T-helper 2 cell (primary cell): ENCODE measurements at places on chromosomes 5 and 9.

- DNase-seq = no peak
These were observed 8.4 kb downstream of the COX7C start for GRCh38 chr5:86626149-86626548.

DNA sequence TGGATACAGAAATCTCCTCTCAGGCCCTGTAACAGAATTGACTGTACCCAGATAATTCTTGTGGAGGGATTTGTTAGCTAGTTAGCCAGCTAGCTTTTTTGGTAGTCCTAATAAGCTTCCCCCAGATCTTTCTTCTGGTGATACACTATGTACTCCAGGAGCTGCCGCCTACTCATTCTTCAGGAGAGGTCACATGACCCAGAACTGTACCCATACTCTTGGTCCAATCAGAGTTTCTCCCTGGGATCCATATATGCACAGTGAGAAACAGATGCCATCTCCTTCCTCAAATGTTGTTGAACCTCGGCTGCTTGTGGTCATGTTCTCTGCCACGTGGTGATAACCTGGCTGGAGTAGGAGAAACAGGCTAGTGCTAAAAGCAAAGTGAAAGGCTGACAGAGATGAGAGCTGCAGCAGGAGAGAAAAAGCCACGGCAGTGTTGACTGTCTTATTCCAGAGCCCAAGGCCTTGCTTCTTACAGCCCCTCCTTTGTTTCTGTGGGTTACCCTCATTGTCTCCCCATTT is 123.0 kb upstream of the RFX3 start:
- no peak for DNase-seq

GRCh38 chr9:117945286-117945685 is 241.1 kb downstream of the TLR4 start:
- no peak for DNase-seq

GRCh38 chr9:8208465-8208864 is 408.9 kb upstream of the DMAC1 start:
- no peak for DNase-seq

GRCh38 chr5:172887692-172888091 is 53.6 kb downstream of the ERGIC1 start:
- no peak for DNase-seq

- DNase-seq = no peak
These were observed 2.4 kb upstream of the GLT6D1 start for GRCh38 chr9:135641745-135642144.

- no peak for DNase-seq
These were observed 192.4 kb upstream of the PUM3 start for GRCh38 chr9:3036333-3036700.

DNA sequence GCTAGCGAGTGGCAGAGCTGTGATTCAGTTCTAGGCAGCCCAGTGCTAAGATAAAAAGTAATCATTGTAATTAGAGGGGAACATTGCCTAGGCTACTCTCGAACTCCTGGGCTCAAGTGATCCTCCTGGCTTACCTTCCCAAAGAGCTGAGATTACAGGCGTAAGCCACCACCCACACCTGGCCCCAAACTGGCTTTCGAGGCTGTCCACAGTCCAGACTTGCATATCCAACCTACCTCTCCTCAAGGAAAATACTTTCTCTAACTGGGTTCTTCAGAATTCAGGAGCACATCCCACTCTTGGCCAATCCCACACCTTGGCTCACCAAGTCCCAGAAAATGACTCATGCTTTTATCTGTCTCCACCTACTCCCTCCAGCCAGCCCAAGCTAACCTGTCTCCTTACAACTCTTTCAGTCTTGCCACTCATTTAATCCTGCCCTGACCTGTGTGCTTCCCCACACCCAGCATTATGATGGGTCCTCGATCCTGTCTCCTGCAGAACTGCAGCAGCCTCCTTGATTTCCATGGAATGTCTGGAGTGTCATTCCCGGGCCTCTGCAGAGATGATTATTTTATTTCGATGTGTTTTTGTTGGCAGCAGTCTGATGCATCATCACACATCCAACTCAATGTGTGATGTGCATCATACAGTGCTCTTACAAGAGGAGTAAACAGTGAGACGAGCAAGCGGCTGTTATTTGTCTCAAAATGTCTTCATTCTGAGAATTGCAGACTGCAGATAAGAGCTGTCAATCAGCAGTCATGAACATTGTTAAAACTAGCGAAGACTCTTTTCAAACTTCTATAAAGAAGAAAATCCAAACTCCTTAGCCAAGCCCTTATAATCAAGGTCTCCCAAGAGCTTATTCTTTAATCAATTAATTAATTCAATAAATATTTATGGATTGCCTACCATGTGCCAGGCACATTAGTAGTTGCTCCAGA is 167.3 kb downstream of the SEC61B start:
- no peak for DNase-seq

DNA sequence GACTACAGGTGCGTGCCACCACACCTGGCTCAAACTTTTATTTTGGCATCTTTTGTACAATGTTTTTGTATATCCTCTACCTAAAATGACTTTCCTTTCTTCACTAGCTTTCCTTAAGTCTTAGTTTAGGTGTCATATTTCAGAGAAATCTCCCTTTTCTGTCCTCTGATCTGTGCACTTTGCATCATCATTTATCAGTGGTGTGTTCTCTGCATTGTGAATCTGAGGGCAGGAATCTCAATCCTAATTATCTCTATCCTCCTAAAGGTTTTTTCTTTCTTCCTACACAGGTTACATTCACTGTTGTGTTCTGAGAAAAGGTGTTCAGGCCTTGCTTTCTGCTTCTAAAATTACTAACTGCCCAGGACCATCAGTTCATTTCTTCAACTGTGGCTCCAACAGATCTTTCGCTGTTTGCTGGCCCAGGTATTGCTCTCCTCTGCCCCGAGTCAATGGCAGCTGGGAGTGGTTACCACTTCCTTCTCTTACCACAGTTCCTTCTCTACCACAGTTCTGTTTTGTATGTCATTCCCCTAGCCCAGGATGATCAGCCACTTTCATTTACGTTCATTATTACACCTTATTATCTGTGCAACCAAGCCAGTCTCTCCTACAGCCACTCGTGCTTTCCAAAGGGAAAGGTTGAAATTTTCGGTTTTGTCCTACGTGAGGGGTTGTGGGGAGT is 14.0 kb downstream of the TGFBR1 start:
- DNase-seq = peak; percentile 92

GRCh38 chr9:93827545-93828330 is 127.4 kb downstream of the BARX1 start:
- peak; percentile 26 for DNase-seq

DNA sequence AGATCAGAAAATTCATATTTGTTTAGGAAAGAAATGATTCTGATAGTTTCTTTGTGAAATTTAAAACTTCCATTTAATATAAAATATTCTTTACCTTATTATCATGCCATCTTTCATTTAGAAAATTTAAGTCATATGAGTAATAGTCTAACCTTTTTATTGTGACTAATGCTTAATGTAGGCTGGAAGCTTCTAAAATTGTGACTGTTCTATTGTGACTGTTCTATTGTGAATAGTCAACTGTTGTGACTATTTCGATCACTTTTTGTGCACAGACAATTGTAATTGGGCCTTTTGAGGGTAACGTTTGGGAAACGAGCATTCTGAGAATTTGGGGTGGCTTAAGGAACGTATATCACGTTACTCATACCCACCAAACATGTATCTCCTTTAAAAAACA is 100.0 kb downstream of the PARP8 start:
- no peak for DNase-seq

- DNase-seq = peak; percentile 57
These were observed 8.3 kb downstream of the LCN12 start for GRCh38 chr9:136960212-136960937.

DNA sequence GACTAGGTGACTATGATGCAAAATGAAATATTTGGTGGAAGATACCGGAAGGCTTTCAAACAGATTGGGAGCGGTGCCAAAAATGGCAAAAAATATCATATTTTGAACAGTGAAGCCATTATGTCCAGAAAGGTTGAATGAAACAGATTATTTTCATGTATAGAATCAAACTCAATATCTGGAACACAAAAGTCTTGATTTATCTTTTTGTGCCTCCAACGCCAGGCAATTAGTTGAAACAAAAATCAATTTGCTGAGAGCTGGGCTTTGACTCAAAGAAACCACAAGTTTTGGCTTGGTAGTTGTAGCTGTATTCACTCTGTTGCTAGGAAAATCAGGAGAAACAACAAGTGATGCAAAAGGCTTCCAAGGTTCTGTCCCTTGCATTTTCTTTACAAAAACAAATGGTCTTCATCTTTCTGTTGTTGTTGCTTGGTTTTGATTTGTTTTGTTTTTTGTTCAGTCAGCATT is 421.7 kb upstream of the TYRP1 start:
- DNase-seq = no peak

- no peak for DNase-seq
These were observed 897 bp downstream of the NDST1 start for GRCh38 chr5:150508828-150509227.

DNA sequence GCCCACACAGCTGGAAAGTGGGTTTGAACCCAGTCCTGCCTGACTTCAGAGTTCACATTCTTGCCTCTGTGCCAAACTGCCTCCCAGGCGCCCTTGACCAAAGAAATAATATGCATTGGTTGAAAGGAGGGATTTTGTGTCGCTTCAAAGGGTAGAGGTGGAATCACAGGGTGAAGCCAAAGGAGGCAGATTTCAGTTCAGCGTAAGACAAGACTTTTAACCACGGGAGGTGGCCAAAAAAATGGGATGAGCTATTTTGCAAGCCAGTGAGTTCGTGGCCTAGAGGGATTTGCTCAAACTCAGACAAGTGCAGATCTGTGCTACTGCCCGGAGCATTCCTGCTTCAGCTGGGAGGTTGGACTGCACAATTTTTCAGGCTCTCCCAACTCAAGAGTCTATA is 57.6 kb upstream of the RANBP3L start:
- DNase-seq = no peak

GRCh38 chr5:61953913-61954312 is 352.1 kb upstream of the KIF2A start:
- no peak for DNase-seq

DNA sequence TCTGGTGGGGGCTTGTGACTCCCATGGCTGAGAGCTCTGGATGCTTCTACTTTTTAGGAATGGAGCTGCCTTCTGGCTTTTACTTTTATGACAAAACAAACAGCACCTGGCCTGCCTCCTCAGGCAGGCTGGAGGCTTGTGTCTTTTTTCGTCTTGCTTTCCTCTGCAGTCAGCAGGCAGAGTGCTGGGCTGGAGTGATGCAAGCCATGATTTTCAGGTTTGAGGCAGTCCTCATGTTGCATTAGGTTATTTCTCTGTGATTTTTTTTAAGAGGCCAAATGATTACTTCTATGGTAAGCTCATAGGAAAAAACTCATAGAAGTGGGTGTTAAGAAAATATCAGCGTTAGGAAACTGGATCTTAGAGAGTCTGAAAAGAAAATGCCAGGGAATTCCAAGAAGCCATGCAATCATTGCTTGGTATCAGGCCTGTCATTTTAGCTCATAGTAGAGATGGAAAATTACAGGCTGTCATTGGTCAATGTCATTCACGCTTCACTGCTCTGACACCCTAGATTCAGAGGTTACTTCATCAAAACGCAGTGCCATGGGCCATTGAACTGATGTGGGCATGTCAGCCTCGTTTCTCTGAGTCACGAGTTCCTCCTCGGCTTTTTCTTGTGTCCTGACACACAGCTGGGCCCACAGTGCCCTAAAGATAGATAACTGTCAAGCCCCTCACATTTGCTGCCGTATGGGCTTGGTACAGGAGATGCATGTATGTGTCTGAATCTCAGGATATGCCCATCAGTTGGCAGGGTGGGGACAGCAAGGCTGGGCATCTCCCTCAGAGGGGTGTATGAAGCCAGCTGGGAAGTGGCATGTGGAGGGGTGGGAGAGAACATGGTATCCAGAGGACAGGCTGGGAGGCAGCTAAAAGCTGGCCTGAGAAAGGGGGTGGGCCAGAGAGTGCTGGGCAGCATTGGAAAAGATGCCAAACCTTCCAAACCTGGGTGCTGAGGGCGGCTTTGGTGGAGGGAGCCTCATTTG is 151.8 kb downstream of the HSPA4 start:
- no peak for DNase-seq
